ENCODE measurements at places on chromosomes 1 and 21. TPM values are rescaled to one million over a fixed set of nuclear protein-coding genes. Genes with fewer than 3 reads are reported as not detected.

The LRRC53 gene
- total RNA-seq: not detected

The TNFRSF4 gene
- 0.30 TPM for total RNA-seq

The PKLR gene
- not detected for total RNA-seq

The RAB42 gene
- total RNA-seq: 7.4 TPM

The TEDDM1 gene
- total RNA-seq: not detected

The ADORA3 gene
- total RNA-seq: not detected

The BMP8B gene
- total RNA-seq: not detected

The CFAP45 gene
- total RNA-seq: 0.30 TPM

The PFKFB2 gene
- total RNA-seq: 1.3 TPM

The FCAMR gene
- not detected for total RNA-seq

The FCRL5 gene
- total RNA-seq: not detected

The RHBDL2 gene
- not detected for total RNA-seq
